ENCODE measurements at places on chromosomes 1 and 21. TPM values are rescaled to one million over a fixed set of nuclear protein-coding genes. Genes with fewer than 3 reads are reported as not detected.

AMY1A gene
- total RNA-seq = not detected

GRCh38 chr21:41877901-41878830, 978 bp downstream of the PRDM15 start:
- DNase-seq = no peak

DNA sequence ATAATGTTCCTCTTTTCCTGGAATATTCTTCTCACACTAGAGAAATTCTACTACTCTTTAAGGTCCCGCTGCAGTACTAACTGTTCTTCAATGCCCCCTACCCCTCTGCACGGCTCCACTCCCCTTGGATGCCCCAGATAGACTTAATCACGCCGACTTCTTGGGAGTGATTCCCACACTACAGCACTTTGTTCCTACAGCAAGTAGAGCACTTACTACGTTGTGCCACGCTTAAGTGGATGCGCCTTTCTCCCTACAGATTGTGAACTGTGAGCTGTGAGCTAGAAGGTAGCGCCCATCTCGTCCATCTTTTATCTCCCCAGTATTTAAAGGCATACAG, 2.2 kb downstream of the ZNF436 start:
- DNase-seq = no peak

S100B gene
- total RNA-seq = 2.8 TPM

LYPD8 gene
- total RNA-seq = not detected

SPRR2G gene
- not detected for total RNA-seq

- DNase-seq = no peak
Measured at GRCh38 chr1:205961405-205961804, 18.1 kb upstream of the SLC26A9 start.

DNA sequence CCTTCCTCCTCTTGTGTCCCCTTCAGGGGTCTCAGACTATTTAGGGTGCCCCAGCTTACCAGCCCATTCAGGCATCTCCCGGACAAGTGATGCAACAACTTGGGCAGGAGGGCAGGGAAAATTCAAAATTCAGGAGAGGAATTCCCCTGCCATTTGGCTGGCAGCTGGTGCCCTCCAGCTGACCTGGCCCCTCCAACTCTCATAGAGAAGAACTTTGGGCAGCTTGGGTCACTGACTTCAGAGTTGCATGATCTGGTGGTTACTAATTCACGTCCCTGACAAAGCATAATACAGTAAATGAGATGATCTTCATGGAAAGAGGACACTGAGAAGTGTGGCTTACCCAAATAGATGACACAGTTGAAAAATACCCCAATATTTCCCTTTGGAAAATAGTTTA, at the start of gene FCAMR:
Gene FCAMR, minus strand, starts transcription at position 15 of the 400 bp plus-strand sequence. CDS start 335 bp downstream, outside the sequence.
- DNase-seq = no peak

- DNase-seq = peak; percentile 76
Measured at GRCh38 chr21:45970674-45971615, 10.6 kb upstream of the COL6A1 start.

GRCh38 chr1:54777011-54777410, 12.7 kb upstream of the PARS2 start:
- no peak for DNase-seq

DNA sequence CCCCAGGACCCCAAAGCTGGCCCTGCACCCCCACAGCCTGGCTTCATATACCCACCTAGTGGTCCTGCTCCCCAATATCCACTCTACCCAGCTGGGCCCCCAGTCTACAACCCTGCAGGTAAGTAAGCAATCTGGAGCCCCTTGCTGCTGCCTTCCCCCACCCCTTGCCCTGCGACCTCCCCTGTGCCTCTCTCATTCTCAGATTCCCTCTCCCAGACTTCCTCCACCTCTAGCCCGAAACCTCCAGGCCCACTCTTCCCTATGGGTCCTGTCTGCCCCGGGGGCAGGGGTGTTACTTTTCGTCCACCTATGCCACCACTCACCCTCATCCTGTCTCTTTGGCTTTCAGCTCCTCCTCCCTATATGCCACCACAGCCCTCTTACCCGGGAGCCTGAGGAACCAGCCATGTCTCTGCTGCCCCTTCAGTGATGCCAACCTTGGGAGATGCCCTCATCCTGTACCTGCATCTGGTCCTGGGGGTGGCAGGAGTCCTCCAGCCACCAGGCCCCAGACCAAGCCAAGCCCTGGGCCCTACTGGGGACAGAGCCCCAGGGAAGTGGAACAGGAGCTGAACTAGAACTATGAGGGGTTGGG, 2.9 kb downstream of the SHISA4 start:
- DNase-seq = no peak

KRTAP19-3 gene
- not detected for total RNA-seq

- no peak for DNase-seq
Measured at GRCh38 chr1:204261746-204262505, 48.1 kb upstream of the GOLT1A start.

Measured in left ventricle myocardium inferior (tissue), 1 donor.